ENCODE measurements at places on chromosomes 6 and 20.

- peak; percentile 29 for DNase-seq
Measured at GRCh38 chr6:42197555-42198362, 3.0 kb upstream of the GUCA1B start.

GRCh38 chr6:169692516-169692915, 9.3 kb downstream of the WDR27 start:
- DNase-seq = no peak

GRCh38 chr20:11890331-11891076, 27.2 kb upstream of the BTBD3 start:
- DNase-seq = no peak

DNA sequence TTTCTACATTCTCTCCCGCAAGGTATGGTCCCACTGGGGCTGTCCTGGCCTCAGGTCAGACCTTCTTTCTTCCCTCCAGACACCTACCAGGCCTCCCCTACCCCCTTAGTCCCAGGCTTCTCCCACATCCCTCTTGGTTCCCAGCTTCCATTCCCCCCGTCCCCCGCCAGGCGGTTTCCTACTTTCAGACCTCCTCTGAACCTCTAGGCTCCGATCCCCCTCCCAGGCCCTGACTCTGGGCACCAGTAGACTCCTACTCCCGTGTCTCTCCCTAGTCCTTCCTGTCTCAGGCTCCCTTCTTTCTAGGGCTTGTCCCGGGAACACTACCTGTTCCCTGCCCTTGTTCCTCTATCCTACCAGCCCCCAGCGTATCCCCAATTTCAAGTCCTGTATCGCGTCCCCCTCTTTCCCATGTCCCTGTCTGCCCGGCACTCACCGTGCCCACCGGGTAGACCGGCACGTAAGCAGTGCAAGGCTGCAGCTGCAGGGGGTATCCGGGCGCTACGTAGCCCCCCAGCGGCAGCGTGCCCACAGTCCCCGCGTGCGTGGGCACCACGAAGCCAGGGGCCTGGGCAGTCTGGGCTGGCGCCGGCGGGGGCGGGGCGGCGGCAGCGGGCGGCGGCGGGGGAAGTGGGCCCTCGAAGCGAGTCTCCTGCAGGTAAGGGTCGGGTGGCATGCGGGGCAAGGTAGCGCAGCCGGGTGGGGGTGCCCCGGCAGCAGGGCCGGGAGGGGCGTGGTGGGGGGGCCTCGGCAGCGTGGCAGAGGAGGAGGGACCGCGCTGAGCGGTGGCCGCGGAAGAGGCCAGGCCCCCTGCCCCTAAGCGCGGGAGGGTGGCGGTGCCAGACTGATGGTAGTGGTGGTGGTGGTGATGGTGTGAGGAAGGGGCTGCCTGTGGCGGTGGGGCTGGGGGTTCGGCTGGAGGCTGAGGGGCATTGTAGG, 1.5 kb downstream of the PRRT1 start:
- no peak for DNase-seq

Measured in T-helper 2 cell (primary cell).